Stimulated activated CD4-positive, alpha-beta T cell treated with anti-CD3 and anti-CD28 coated beads, Interleukin-4, amount 100 ng/mL, for 48 hours (primary cell): ENCODE measurements at places on chromosomes 2 and 18.

DNA sequence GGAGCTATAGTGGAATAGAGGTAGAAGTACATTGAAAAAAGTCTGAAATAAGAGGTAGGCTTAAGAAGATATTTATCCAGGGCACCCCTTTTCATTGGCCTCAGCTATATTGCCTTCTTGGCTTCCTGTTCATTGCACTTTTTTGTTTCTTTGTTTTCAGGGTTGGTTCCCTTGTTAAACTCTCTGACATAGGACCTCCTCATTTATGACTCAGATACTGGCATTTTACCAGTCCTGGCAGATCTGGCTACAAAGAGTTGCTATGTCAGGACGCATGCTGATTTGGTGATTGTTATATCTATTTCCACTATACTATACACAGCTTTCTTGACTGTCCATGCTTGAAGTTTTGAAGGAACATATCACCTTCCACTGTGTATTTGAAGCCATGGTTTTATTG, 60.0 kb downstream of the GCA start:
- DNase-seq = no peak

DNA sequence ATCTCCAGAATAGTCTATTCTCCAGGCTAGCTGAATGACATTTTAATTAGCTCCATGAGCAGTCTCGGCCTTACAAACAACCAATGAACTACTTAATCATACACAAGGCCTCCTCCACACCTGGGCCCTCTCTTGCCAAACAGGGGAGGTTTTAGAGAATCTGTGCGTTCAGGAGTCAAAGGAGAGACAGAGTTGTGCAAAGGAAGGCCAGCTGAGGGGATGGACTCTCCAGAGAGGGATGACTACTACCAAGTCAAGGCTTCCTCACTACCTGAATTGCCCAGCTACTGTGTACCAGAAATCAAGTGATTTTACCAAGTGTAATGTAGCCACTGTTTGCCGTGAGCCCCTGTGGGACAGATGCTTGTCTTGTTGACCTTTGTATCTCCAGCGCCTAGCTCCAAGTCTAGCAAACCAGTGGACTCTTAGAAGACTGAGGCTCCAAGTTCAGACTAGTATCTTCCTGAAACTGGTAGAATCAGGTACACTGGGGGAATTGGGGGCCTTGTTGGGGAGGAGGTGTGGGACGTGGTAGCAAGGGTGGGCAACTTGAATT, 123.1 kb upstream of the STON1 start:
- no peak for DNase-seq

DNA sequence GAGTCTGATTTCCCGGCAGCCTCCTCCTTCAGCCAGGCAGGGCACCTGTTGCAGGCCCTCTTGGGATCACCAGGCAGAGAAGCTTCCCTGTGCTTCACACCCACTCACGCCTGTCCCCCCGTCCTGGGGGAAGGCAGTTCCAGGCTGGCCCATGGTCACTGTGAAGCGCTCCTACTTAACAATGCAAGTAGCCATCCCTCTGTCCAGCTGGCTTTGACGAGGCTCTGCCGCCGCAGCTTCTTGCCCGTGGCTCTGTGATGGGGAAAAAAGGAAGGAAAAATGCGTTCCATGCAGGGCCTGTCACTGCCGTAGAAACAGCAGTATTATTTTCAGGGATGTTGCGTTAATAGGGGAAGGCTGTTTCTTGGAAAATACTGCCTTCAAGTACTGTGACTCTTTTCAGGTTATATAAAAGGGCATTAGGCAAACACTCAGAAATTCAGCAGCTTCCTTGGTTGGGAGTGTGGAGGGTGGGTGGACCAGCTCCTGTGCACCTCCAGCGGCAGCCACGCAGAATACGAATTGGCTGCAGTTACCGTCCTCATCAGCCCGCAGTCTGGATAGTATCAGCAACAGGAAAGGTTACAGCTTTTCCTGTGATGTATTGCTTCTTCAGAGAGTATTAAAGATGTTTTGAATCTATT, 232.3 kb downstream of the KLHL29 start:
- no peak for DNase-seq

DNA sequence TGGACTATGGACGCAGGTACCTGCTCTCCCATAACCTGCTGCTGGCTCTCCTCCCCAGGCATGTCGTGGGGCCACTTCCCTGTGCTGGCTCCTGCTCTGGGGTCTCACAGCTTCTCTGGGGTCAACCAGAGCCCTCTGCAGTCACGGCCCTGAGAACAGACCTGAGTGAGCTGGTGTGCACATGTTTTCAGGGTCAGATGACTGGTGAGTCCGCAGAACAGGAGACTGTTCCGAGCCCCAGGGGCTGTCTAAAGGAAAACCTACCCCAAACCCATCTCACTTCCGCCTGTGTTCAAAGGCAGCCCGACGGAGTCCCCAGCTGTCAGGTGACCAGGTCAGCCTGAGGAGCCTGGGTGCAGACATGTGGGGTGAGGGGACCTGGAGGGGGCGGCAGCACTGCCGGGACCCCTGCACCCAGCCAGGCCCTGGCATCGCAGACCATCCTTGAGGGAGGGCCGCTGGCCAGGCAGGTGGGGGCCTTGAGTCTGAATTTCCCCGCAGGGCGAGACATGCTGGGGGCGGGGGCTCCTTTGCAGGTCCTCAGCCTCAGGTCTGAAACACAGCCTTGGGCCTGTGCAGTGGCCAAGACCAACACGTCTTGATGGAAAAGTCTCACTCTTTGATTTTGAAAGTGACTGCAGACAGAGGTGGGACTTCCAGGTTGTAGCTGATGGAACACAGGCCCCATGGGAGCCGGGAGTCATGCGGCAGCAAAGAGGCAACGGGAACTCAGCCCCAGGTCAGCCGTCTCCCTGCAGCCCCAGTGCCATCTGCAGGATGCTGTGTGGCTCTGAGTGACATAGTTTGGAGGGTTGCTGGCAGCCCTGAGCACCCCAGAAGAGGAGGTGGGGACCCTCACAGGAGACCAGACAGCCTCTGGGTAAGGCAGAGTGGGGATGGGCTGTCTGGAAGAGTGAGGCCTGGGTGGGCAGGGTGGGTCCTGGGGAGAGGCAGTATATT, 65.3 kb downstream of the TWIST2 start:
- no peak for DNase-seq

GRCh38 chr2:100998235-100998573, 3.9 kb upstream of the RPL31 start:
- DNase-seq = no peak

DNA sequence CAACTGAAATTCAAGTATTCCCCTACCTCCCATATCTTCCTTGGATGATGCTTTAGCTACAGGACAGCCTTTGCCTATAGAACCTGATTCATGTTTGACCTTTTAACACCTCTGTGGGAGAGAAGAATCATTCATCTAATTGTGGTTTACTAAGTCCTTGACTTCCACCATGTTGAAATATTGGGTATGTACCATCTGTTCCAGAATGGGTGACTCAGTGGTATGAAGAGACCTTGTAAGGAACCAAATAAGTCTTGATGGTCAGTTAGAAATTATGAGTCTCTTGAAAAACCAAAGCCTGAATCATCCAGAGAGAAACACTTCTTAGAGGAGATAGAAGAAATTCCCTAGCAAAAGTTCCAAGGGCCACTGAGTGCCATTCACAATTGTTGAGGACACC, 27.5 kb downstream of the STAMBP start:
- DNase-seq = no peak
